ENCODE measurements at places on chromosomes 1 and 21.

DNA sequence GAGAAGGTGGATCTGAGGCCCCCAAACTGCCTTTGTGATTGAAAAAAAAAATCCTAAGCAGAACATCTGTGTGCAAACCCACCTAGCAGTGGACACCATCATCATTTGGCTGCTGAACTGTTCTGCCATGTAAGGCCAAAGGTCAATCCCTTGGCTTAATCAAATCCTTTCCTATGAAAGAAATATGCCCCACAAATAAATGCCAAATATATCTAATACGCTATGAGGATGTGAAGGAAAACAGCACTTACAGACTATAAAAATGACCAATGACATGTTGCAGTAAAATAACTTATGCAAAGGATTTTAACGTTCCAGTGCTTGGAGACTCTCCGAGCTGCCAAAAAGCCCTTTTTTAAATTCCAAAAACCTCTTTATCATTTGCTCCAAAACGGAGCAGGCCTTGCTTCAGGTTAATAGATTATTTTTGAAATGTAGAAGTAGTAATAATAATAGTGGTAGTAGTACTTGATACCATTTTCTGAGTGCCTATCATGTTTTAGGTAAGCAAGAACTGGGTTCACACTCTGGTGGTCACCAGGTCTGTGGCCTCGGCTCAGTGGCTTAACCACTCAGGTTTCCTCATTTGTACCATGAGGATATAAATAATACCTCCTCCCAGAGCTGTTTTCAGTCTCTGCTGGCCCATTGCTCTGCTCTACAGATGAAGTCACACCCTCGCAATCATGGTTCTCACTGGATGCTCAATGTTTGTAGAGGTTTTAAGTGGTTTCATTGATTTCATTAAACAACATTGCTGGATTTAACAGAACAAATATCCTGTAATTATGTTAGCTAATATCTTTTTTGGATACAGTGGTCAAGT, 47.9 kb upstream of the EDEM3 start:
- DNase-seq = no peak

DNA sequence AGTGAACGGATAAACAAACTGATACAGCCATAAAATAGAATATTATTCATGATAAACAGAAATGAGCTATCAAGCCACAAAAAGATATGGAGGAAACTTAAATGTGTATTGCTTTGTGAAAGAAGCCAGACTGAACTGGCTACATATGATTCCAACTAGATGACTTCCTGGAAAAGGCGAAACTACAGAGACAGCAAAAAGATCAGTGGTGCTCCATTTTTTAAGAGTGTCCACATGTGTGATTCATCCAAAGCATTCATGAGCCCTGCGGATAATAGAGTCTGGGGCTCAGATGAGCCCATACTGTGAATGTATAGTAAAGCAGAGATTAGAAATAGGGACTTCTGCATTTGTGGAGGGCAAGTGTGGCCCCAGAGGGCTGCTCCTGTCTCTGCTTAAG, 7.8 kb upstream of the TMEM222 start:
- DNase-seq = no peak

DNA sequence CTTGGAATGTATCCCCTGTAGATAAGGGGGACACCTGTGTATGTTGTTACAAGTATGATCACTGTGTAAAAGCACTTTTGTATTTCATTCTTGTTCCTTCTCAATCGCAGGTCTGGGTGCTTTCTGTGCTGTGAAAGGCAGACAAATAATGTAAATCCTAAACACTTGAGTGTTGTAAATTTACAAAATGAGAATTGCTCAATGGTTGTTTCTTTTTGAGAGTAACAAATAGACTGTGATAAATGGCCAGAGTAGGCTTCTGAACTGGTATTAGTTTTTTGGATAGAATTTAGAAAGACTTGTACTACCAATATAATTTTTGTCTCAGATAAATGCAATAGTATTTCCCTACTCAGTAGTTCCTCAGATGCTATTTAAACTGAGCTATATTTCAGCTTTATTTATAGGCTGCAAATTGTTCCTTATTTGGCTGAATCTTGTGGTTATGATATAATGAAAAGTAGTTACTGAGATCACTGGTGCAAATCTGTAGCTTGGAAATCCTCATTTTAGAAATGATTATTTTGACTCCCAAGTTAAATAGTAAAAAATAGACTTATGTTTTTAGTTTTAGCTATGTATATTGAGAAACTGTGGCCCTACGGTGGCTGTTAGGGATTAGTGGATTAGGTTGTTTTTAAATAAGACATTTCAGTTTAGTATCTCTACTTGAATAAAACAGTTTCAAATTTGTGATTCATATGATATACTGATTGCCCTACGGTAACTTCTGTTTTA, 9.2 kb downstream of the BACH1 start:
- no peak for DNase-seq

GRCh38 chr1:48743480-48743879, 33.2 kb downstream of the BEND5 start:
- no peak for DNase-seq

All from astrocyte of the cerebellum (primary cell).